Esophagus squamous epithelium (tissue), 5 donors: ENCODE measurements at places on chromosomes 7 and 10.

- DNase-seq: no peak
Observed at GRCh38 chr7:50939021-50939420, 156.3 kb upstream of the GRB10 start.

GRCh38 chr7:16135658-16136057 lies 285.7 kb downstream of the CRPPA start:
- DNase-seq: no peak

- DNase-seq: no peak
Observed at GRCh38 chr10:97861097-97861750, 11.6 kb downstream of the GOLGA7B start.

GRCh38 chr10:90977162-90977854 lies 56.4 kb upstream of the ANKRD1 start:
- DNase-seq: no peak

DNA sequence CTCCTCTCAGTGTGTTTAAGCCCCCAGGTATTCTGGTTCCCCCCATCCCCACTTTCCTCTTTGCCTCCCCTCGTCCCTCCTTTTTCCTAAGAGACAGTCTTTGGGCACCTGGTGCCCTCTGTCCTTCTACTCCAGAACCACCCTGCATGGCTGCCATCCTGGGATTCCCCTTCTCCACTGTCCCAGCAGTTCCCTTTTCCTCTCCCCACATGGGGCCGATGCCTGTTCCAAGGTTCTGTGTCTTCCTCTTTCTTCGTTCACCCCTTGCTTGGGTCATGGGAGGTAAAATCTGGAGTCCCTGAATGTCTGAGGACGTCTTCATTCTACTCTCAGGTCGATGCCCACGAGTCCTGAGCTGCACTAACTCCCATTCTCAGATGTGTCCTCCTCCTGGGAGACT lies 120.8 kb downstream of the TAX1BP1 start:
- DNase-seq: no peak
